NCI-H1930 (cell line): ENCODE measurements at places on chromosomes 7 and 10.

DNA sequence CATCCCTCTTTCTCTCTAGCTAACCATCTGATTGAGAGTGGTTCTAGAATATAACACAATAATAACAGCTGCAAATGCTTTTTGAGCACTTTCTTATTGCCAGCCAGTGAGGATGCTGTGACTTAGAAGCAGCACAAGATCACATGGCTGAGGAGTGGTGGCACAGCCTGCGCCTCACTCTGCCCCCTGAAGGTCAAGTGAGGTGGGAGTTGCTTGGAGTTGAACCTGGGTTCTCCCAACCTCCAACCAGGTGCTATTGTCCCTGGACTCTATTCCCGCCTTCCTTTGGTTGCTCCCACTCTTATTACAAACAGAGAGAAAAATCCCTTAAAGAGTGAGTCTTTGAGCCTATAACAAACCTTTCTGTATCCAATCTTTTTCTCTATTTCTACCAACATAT, 280.3 kb upstream of the PODXL start:
- no peak for DNase-seq

DNA sequence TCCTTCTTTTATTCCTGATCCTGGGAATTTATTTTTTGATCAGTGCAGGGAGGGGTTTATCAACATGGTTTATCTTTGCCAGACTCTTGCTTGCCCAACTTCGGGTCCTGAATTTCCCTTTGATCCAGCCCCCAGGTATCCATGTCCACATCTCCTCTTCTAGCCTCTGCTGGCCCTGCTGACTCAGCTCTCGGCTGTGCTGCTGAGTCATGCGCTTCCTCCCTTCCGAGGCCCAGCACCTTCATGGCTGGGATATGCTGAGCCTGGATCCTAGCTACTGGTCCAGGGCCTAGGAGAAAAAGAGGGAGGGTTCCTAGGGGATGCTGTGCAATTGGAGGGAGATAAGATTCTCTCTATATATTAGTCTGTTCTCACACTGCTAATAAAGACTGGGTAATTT, 380.7 kb upstream of the SHH start:
- no peak for DNase-seq

GRCh38 chr10:104201636-104202035, 30.5 kb downstream of the CFAP43 start:
- DNase-seq: no peak

DNA sequence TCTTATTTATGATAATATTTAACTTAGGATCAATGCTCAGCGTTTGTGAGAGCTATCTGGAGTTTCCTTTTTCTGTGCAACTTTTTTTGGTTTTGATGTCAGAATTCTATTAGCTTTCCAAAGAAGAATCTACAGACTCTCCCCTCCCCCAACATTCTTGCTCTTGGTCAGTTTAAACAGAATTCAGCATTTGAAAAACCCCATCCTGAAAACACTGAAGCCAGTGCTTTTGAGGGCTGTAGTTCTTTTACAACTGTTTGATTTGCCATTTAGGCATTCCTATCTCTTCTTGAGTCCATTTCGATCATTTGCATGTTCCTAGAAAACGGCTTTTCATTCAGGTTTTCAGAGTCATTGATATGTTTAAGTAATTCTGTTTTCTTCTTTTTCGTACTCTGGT, 15.6 kb upstream of the CXCL12 start:
- no peak for DNase-seq

GRCh38 chr7:69756235-69756634, 158.0 kb downstream of the AUTS2 start:
- no peak for DNase-seq

GRCh38 chr7:138023618-138024342, 21.9 kb upstream of the CREB3L2 start:
- DNase-seq: no peak

- DNase-seq: no peak
Measured at GRCh38 chr10:18437486-18437885, 213.9 kb downstream of the NSUN6 start.

DNA sequence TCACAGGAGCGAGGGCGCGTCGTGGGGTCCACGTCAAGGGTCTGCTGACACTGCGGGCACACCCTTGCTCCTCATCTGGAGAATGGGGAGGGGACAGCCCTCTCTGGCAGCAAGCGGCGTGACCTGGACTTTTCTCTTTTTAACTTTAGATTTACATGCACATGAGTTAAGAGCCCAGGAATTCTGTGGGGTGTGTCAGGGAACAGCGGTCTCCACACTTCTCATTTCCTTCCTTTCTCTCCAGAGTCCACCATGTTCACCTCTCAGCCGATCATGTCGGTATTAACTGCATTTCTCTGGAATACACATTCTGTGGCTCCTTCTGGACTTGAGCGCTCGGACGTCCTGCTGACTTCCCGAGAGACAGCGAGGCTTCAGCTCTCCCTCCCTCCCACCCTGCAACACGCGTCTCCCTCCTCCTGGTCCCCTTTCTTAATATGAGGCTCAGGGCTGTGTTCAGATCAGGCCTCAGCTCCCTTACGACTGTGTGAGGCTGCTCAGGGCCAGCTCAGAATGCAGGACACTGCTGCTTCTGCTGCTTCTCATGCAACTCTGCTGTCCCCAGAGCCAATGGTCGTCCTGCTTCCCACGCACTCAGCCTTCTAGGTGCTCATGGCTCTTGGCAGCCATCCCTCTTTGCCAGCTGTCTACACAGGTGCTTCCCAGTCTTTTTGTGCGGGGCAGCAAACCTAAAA, 261.3 kb downstream of the ELFN1 start:
- no peak for DNase-seq

- no peak for DNase-seq
Measured at GRCh38 chr10:59135275-59135674, 41.2 kb upstream of the PHYHIPL start.

GRCh38 chr7:17405786-17406185, 107.3 kb downstream of the AHR start:
- DNase-seq: no peak

- DNase-seq: no peak
Measured at GRCh38 chr7:8070451-8071180, 102.0 kb downstream of the GLCCI1 start.

DNA sequence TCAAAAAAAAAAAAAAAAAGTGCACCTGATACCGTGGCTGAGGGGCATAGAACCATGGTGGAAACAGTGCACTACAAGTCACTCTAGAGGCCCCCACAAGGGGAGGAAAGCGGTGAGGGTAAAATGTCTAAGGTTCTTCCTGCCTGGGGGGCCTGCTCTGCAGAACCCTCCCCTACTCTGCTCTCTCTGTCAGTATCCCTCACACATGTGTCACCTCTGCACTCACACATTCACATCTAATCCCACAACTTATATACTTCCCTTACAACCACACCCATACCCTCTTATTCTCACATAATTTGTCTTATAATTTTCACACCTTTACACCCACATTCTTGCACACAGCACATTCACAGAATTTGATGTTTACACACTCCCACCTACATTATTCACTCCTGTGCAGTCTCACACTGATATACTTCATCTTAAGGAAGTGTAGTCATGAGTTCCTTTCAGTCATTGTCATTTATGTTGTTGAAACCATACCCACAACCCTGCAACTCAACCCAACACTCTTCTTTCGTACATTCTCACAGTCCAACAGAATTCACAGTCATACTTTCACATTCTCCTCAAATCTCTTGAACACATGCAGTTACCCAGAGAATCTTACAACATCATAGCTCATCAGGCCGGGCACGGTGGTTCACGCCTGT, 68.0 kb upstream of the PAX2 start:
- DNase-seq: no peak

- DNase-seq: no peak
Measured at GRCh38 chr10:125708971-125709503, 10.5 kb upstream of the EDRF1 start.

GRCh38 chr7:70607759-70608158, 524.2 kb upstream of the GALNT17 start:
- DNase-seq: no peak

- DNase-seq: no peak
Measured at GRCh38 chr7:16847381-16847860, 34.4 kb downstream of the AGR3 start.

- DNase-seq: no peak
Measured at GRCh38 chr10:46308113-46308415, 21.3 kb downstream of the ANTXRL start.

DNA sequence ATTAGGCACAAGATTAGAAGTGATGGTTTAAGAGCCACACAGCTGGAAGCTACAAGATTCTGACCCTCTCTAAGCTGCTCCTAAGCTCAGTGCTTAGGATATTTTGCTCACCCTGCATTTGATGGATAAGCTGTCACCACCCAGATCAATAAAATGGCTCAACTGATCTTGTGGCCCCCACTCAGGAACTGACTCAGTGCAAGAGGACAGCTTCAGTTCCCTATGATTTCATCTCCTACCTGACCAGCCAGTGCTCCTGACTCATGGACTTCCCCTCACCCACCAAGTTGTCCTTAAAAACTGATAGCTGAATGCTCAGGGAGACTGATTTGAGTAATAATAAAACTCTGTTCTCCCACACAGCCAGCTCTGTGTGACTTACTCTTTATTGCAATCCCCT, 833.8 kb downstream of the GRID1 start:
- DNase-seq: no peak

DNA sequence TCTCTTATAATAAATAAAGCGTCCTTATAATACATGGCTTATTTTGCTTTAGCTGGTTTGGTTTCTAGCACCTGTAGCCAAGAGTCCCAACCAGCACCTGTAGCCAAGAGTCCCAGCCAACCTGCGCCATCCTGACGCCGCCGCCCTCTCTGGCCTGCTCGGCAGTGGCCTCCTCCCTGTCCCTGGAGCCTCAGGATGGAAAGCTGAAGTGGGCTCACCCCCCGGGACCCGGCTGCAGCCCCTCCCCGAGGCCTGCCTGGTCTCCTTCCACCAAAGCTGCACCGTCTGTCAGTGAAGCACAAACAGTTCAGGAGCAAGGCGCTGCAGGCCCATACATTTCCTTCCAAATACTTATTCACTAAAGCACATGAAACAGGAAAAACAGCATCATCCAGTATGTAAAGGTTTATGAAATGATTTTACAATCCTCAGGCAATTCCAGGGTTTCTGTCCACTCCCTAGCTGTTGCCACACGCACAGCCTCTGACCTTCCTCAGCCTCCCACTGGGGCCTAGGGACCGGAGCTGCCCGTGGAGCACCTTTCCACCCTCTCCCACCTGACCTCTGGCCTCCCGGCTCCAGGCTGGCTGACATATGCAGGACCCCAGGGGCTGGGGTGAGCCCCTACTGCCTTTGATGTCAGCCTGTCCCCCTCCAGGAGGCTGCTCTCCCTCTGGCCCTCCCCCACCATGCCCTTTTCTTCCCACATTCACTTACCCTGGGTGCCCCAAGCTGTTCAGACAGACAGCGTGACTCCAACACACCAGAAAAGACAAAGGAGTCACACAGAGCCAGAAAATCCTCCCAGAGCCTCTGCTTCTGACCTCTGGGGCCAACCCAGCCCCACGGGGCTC, 149.6 kb upstream of the PPP2R2D start:
- DNase-seq: no peak

GRCh38 chr10:126839094-126839761, 66.0 kb upstream of the DOCK1 start:
- peak; percentile 66 for DNase-seq

DNA sequence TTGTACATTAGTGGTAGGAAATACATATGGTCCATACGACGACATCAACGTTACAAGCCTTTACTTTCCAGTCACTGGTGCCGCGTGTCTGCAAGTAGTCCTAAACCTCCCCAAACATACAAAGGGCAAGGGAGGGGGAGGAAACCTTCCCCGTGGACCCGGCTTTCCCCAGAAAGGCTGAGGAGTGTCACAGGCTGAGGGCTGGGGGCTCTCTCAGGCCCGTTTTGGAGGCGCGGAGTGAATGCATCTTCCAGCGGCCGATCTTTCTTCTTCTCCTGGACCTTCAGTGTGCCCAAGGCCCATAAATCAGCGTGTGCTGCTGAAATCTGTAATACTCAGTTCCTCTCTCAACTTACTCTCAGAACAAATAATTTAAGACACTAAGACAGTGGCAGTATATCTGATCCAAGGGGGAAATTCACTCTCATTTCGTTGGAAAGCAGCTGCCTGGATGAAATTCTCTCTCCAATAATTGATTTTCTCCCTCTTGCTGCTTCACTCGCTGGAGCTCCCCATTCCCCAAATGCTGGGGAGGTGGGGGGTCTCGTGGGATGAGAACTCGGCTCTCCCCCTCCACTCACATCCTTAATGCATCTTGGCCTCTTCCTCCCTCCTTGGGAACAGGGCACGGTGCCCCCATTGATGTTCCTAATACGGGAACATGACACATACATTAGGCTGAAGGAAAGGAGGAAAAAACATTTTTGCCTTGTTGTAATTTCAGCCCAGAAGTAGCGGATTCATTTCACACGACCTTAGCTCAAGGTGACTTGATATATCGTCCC, 126.1 kb downstream of the ADARB2 start:
- DNase-seq: no peak

DNA sequence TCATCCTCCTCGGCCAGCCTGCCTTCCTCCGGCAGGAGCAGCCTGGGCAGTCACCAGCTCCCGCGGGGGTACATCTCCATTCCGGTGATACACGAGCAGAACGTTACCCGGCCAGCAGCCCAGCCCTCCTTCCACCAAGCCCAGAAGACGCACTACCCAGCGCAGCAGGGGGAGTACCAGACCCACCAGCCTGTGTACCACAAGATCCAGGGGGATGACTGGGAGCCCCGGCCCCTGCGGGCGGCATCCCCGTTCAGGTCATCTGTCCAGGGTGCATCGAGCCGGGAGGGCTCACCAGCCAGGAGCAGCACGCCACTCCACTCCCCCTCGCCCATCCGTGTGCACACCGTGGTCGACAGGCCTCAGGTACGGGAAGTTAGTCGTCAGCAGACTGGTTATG, 21.1 kb downstream of the BAG3 start:
- DNase-seq: no peak

GRCh38 chr10:48554246-48554645, 50.6 kb downstream of the ARHGAP22 start:
- no peak for DNase-seq

DNA sequence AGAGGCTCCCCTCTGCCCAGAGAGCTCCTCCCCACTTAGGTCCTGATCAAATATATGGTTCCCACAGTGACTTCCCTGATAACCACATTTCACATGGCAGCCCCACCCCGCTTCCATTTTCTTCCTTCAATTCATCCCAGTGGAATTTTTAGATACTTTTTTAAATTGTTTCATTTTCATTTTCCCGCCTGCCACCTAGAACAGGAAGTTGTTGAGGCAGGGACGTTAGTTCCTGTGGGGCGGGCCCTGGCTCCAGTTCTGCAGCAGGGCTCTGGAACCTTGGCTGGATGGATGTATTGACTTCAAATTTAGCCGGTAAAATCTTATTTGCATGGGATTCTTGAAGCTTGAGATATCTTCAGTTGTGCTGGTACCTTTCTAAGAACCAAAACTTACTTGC, 226.6 kb downstream of the PAXIP1 start:
- no peak for DNase-seq

DNA sequence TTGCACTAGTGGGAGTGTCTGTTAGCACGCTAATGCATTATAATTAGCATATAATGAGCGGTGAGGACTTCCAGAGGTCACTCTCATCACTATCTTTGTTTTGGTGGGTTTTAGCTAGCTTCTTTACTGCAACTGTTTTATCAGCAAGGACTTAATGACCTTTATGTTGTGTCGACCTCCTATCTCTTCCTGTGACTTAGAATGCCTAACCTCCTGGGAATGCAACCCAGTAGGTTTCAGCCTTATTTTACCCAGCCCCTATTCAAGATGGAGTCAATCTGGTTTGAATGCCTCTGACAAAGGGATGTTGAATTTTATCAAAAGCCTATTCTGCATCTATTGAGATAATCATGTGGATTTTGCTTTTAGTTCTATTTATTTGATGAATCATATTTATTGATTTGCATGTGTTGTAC, 22.5 kb upstream of the ZNF518A start:
- DNase-seq: no peak

- DNase-seq: peak; percentile 42
Measured at GRCh38 chr7:125663961-125664360, 734.3 kb upstream of the POT1 start.
